ENCODE measurements at places on chromosomes 2 and 18.

- DNase-seq, result no peak
Observed at GRCh38 chr2:189305291-189305943, 125.9 kb upstream of the COL5A2 start.

- DNase-seq, result peak; percentile 27
Observed at GRCh38 chr2:3423492-3424170, 44.1 kb downstream of the TRAPPC12 start.

- no peak for DNase-seq
Observed at GRCh38 chr2:30034052-30034775, 112.6 kb upstream of the YPEL5 start.

- DNase-seq, result no peak
Observed at GRCh38 chr2:181817509-181817908, 74.0 kb upstream of the ITPRID2 start.

DNA sequence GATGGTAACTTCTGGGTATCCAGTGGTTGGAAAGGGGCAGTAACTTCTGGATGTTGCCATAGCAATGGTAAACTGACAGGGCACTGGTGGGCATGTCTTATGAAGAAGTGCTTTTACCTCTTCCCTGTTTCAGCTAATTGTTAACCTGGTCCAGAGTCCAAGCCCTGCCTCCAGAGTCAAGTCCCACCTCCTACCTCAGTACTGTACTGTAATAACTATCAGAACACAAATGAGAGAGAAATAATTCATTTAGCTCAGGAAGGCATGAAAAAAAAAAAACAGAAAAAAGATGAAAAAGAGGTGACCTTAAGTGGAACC is 237.0 kb downstream of the ZNF804A start:
- no peak for DNase-seq

DNA sequence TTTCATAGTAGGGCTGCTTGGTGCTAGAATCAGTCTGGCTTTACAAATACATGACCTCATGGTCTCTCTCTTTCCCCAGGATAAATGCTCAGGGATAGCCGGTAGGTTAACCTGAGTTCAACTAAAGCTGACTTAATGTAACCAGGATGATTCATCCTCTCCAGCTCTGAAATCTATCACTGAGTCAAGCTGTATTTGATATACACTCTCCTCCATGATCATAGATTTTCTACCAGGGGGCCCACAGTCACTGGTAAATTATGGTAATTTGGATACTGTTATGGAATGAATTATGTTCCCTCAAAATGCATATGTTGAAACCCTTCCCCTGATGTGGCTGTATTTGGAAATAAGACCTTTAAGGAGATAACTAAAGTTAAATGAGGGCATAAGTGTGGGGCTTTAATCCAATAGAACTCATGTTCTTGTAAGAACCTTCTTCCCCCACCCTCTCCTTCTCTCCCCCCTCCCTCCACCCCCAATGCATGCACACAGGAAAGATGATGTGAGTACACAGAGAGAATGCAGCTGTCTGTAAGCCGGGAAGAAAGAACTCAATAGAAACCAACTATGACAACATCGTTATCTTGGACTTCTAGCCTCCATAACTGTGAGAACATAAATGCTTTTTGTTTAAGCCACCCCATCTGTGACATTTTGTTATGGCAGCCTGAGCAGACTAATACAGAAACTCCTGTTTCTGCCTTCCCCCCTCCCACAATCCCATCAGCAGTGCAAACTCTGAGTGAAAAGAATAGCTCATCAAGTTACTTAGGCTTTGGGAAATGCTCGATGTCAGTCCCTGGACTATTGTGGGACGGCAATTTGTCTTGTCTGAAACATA is 134.9 kb upstream of the KYNU start:
- no peak for DNase-seq

DNA sequence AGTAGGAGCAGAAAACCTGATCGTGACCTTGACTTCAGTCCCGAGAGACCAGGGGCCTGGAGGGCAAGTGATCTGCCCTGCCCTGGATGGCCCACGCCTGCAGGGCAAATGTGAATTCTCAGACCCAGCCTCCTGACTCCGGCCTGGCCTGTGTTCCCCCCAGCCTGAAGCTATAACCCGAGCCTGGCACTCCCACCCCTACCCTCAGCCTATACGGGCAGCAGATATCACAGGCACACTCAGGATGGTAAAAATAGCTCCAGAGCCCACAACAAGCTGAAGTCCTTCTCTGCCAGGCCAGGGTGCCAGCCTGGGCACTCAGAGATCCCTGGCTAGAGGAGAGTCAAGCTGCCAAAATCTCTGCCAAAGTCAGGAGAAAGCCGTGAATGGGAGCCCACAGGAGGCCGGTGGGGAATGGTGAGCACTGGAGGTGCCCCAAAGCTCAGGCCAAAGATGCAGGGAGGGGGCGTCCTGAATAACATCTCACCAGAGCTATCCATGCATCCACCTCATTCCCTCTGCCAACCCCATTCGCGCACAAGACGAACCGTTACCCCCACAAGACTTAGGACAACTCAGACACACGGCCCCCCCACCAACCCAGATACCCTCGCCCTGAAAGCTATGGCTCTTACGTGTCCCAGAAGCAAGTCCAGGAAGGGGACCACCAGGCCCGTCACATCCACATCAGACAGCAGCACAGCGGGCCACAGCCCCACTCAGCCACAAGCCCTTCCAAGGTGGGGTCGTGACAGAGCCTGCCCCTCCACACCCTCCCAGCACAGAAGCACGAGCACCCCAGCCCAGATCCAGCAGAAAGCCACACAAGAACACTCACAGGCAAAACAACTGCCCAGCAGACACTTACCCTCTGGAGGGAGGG is 144.9 kb downstream of the TNS1 start:
- no peak for DNase-seq

DNA sequence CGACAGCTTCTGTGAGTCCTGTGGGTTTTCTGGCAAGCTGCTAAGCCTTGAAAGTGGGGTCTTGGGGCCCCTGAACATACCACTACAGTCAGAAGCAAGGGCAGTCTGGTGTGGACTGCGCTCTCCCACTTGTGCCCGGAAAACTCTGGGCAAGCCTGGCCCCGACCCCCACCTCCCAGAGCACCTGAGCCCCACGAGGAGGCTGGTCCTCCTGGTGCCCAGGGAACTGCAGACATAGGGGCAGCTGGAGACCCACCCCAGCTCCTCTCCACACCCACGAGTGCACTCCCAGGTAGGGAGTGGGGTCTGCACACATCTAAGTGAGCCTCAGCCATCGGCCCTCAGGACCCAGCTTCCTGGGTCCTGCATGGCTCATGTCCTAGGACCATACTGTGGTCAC is 16.2 kb upstream of the GPC1 start:
- DNase-seq, result no peak

DNA sequence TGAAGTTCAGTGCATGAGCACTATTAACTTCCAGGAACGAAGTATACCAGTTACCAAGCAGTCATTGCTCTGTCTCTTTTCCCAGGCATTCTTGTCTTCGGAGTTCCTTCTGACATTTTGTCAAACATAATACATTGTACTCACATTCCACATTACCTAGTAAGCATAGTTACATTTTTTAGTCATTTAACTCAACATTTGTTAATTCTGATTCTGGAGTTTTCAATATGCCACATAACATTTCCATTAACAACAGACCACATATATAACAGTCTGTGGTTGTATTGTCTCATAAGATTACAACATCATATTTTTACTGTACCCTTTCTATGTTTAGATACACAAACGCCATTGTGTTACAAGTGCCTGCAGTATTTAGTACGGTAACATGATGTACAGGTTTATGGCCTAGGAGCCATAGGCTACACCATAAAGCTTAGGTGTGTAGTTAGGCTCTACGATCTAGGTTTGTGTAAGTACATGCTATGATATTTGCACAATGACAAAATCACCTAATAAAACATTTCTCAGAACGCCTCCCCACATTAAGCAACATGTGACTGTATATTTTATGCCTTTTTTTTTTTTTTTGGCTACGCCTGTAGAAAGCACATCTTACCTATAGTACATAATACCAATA is 187.1 kb downstream of the DYM start:
- no peak for DNase-seq

DNA sequence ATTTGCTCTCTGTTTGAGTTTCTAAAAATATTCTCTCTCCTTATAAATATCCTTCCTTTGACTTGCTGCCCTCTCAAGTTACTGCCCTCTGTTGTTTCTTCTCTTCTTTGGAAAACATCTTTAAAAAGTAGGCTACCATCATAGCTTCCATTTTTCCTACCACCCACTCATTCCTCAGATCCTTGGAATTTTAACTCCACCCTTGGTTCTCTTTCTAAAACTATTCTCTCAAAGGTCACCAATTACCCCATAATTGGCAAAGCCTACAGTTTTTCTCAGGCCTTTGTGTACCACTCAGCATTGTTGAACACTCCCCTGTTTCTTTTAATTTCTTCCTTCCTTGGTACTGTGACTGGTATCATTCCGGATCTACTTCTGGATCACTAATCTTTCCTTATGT is 43.0 kb upstream of the ITGAV start:
- no peak for DNase-seq

- no peak for DNase-seq
Observed at GRCh38 chr2:45888641-45889040, 237.2 kb downstream of the PRKCE start.

DNA sequence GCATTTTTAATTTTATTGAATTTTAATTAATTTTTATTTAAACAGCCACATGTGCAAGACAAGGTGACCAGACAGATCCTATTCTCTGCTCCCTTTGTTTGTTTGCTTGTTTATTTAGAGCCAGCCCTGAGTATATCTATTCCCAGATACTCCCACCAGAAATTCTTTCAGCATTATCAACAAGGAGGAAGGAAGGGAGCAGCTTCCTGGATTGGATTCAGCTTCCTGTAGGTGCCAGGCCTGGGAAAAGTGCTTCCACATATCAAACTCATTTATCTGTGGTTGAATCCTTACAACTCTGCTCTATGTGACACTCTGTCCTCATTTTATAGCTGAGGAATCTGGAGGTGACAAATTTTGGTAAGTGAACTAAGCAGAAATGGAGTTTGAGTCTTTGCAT is 60.5 kb upstream of the KLF7 start:
- no peak for DNase-seq

- DNase-seq, result peak; percentile 49
Observed at GRCh38 chr18:31710826-31711225, 26.4 kb upstream of the B4GALT6 start.

DNA sequence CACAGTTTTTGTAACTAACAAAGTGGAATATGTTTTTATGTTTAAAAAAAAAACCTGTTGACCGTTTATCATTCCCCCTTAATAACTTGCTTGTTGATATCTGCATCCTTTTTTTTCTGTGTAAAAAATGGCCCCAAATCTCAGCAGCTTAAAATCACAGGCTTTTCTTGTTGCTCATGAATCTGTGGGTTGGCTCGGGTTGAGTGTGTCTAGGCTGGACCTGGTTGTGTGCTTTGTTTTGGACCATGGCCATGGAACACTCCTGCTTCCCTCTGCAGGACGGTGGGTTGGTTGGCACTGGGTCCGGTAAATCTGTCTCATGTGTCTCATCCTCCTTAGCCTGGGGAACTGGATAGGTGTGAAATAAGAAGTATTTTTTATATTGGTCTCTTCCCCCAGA is 139.0 kb upstream of the LINC00305 start:
- DNase-seq, result no peak

- DNase-seq, result no peak
Observed at GRCh38 chr2:61962095-61962984, 56.9 kb downstream of the COMMD1 start.

GRCh38 chr2:72673279-72673678 is 152.6 kb downstream of the EXOC6B start:
- no peak for DNase-seq

DNA sequence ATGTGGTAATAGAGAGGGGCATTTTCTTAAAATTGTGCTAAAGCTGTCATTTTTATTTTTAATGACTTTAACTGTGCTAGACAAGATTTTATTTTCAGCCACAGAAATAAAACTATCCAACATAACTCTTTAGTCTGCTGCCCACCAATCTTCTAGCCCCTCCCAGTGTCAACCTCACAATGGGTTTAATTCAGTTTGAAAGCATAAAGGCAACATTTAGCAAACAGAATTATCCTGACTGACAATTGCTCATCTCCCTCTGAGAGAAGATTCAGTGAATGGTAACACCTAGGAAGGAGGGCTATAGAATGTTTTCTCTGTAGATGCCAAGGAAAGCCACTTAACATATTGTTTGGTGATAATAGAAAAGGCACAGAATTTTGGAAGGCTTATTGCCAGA is 5.2 kb downstream of the ERMN start:
- DNase-seq, result no peak

DNA sequence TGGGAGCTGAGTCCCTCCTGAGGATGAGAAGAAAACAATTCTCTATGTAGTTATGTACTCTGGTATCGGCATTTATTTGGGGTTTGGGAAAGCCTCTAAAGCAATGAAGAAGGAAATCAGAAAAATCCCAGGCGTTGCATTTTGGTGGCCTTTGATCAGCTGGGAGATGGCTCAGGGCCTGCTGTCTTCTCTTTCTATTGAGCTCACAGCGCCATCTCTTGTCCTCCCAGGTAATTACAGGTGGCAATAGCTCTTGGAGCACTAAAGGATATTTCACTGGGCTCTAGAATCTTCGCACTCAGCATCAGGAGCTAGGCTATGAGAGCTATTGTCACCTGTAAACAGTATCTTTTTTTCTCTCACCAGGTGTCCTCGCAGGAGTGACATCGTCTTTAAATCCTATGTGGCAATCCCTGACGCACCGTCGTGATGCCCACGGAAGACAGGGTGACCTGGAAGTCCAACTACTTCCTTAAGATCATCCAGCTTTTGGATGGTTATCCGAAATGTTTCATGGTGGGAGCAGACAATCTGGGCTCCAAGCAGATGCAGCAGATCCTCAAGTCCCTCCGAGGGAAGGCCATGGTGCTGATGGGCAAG is 76.1 kb upstream of the PMAIP1 start:
- DNase-seq, result peak; percentile 67

- no peak for DNase-seq
Observed at GRCh38 chr2:49770919-49771318, 616.6 kb upstream of the FSHR start.

- DNase-seq, result no peak
Observed at GRCh38 chr2:35081622-35082015, 1274.0 kb upstream of the CRIM1 start.

DNA sequence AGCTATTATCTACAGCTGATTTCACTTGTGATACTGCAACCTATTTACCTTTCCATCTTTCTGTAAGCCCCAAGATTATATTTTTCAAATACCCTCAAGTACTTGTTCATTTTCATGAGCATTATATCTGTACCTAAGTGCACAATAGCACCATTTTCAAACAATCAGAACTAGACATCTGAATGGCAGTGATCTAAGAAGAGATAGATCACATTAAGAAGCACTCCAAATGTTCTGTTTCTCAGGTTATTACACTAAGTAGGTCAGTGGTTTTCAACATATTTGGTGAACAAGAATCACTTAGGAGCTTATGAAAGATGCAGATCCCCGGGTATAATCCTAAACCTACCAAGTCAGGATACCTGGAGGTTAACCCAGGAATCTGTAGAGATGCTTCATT is 872.7 kb downstream of the DCDC2C start:
- no peak for DNase-seq

GRCh38 chr2:162114271-162114670 is 37.8 kb downstream of the GCG start:
- no peak for DNase-seq

Measured in HCT116 (cell line).